AG20443 (cell line): ENCODE measurements at places on chromosomes 7 and 10.

DNA sequence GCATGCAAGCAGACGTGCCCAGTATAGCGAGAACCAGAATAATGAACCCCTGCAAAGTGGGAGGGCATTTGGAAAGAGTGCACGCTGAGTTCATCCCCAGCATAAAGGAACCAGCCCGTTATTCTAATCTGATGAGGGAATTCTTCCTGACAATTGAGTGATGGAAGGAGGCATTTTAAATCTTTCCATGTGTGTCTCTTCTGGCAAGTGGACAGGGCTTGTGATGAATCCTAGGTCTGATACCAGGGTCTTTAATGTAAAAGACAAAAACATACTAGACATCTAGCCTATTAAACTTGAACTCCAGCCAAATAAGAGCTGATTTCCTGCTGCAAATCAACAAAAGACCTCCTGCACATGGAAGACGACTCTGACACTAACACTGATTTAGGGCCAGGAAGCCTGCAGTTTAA is 301.2 kb downstream of the DPP6 start:
- DNase-seq, result no peak

GRCh38 chr10:48363617-48364355 is 57.3 kb downstream of the MAPK8 start:
- DNase-seq, result peak; percentile 54

DNA sequence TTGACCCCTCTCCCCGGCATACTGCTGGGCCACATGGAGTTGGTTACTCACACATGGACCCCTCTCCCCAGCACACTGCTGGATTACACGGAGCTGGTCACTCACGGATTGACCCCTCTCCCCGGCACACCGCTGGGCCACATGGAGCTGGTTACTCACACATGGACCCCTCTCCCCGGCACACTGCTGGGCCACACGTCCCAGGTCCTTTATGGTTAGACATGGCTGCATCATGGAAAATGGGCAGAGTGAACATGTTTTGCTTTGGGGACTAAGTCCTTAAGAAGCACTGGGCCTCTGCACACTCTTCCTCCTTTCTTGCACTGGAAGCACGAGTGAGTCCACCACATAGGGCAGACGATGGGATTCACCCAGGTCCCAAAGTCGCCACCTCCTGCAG is 102.1 kb upstream of the SHH start:
- DNase-seq, result no peak

DNA sequence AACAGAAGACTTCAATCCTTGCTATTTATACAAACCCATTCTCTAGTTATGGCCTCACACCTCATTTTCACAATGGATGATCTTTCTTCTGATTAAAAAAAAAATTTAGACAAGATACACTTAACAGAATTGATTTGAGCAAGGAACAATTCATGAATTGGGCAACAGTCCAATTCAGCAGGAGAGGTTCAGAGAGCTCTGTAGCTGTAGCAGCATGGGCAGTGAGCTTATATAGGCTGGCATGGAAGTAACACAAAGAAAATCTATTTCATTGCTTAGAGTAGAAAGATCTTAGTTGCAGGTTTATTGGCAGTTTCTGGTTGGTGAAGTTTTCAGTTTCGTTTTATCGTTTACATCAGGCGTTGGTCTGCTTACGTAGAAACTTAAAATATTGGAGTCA is 23.0 kb upstream of the LRGUK start:
- DNase-seq, result no peak
